Left renal cortex interstitium (tissue), 4 donors: ENCODE measurements at places on chromosomes 16 and 17.

GRCh38 chr16:83075956-83076355 lies 449.2 kb downstream of the CDH13 start:
- DNase-seq: no peak

- no peak for DNase-seq
Measured at GRCh38 chr17:15954222-15954621, 9.3 kb downstream of the ADORA2B start.

GRCh38 chr17:17703140-17703919 lies 22.1 kb downstream of the RAI1 start:
- DNase-seq: no peak

- DNase-seq: no peak
Measured at GRCh38 chr17:72566671-72567484, 446.1 kb downstream of the SOX9 start.

DNA sequence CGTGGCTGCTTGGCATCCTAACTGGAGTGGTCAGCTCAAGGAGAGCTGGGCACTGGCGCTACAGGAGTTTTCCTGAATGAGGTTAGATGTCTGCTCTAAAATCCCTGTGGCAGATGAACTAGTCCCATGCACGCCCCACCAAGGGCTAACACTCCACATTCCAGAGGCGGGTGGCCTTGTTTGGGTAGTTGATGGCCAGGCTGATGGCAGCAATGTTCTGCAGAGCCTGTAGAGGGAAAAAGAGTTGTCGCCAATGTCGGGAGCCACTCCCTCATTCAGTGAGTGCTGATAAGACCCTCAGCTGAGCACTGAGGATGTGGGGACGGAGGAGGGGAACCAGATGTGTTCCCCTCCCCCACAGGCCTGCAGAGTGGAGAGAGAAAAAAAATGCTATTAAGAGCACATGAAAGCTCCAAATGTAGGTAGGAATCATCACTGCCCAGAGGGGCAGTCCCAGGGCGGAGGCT lies 42.5 kb upstream of the ATP2A3 start:
- no peak for DNase-seq

DNA sequence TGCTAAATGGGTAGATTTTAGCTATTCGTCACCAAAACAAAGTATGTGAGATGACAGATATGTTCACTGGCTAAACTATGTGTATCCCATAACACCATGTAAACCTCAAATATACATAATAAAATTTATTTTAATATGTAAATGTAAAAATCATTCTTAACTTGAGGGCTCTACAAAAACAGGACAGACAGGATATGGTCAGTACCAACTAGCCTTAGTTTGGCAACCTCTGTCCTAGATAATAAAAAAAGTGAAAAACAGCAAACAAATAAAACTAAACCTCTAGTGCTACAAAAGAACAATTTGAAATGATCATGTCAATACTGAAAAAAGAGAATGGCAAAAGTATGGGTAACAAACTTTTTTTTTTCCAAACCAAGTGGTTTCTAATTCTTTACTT lies 33.8 kb downstream of the NCOR1 start:
- no peak for DNase-seq

DNA sequence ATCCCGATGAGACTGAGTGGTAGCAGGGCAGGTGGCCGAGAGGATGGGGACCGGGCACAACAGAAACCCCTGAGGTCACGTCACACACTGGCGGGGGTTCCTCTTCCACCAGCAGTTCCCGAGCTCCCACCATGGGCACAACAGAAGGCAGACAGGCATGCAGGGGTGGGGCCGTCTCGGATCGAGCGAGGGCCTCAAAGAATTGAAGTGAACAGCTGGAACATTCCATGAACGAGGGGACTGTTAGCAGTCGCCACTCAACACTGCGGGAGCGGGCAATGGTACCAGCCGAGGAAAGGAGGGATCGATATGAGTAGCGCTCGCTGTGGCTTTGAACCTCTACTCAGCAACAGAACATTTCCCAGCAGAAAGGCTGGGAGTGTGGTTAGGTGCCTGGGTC lies 5.3 kb downstream of the CEP131 start:
- DNase-seq: no peak
